Caudate nucleus (tissue), 63 donors: ENCODE measurements at places on chromosomes 1 and 21.

GRCh38 chr1:172823534-172823933 is 164.6 kb downstream of the FASLG start:
- no peak for DNase-seq

- no peak for DNase-seq
Observed at GRCh38 chr1:205687242-205687641, 6.9 kb upstream of the SLC45A3 start.

DNA sequence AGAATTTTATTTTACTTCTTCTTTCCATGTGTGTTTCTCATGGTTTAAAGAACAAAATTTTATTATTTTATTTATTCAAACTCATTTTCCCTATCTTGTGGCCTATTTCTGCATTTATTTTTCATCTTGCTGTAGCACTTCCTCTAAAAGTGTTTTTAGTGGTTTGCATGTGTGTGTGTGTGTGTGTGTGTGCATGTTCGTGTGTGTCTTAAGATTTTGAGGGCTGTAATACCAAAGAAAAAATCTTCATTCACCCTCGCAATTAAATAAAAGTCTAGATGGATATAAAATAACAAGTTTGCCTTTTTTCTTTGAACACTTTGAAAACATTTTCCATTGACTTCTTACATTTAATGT is 24.6 kb upstream of the FCRL3 start:
- DNase-seq = no peak

DNA sequence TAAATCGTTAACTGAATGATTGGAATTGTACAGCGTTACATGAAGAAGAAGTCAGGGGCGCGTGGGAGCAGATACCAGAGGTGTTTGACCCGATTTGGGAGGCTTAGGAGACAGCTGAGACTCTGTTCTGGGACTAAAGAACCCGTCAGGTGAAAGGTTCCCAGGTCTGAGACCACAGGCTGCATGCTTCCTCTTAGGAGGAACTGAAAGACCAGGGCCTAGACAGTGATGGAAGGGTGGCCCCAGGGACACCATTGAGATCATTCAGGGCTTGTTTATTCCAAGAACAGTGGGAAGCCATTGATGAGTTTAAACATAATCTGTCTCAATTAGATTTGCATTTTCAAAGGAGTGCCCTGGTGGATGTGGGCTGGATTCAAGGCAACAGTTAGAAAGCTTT is 904 bp downstream of the KLF17 start:
- no peak for DNase-seq

GRCh38 chr1:232127190-232127589 is 500.6 kb downstream of the DISC1 start:
- DNase-seq = no peak

GRCh38 chr1:44806025-44806703 is 987 bp downstream of the DYNLT4 start:
- DNase-seq = no peak

GRCh38 chr1:88998716-88999115 is 6.3 kb upstream of the KYAT3 start:
- DNase-seq = no peak

DNA sequence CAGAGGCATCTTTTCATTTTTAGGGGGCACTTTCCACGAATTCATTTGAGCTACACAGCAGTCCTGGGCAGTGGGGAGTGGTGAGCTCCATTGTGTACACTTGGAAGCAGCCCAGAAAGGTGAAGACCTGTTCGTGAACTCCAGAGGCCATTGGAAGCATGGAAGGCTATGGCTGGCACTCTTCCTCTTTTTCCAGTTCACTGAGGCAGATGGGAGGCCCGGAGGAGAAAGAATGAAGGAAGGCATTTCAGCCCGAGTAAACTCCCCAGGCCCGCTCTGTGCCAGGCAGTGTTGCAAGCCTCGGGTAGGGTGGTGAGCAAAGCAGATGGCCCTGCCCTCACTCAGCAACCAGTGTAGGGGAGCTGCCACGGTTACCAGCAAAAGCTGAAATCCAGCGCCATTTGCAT is 673 bp upstream of the DHCR24 start:
- no peak for DNase-seq

DNA sequence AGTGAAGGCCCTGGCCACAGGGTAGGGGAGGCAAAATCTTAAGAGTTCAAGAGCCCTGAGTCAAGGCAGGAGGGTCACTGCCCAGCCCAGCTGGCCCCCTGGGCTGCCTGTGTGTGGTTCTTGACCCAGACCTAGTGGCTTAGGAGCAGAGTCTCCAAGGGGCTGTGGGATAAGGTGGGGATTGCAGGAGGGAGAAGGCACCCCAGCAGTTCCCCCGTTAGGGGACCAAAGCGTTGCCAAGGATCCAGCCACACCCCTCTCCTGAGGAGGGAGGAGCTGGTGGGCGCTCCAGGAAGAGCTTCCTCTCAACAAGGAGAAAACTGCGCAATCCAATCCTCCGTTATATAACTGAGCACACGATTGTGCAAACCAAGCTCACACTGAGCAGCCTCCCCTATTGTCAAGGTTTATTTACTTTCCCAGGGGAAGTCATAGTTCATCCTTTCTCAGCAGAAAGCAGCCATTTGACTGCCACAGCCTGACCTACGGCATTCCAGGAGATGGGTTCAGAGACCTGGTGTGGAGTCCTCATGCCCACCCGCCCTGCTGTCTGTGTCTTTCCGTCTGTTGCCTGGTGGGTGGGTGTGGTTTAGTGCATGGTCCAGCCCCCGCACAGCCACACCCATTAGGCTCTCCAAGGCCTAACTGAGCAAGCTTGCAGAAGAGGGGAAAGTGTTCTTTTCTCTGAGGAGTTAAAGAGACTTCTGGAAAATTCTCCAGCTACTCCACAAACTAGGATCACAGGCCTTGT is 3.5 kb downstream of the EPHX1 start:
- DNase-seq = no peak

DNA sequence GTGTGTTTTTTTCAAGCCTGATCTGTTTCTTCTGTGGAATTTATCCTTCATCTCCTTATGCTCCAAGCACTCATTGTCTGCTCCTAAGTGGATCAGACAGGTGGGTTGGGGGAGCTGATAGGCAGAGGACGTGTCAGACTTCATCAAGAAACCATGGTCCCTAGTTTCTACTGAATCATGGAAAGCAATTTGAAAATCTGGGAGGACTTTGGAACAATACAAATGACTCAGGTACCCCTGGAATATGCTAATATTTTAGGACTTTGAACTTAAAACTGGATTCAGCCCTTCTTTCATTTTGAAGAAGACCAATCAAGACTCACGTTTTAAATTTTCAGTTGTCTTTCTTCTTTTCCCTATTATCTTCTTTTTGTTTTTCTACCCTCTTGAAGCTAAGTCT is 7.7 kb downstream of the ABCG1 start:
- DNase-seq = no peak
